ENCODE measurements at places on chromosomes 5 and 9.

DNA sequence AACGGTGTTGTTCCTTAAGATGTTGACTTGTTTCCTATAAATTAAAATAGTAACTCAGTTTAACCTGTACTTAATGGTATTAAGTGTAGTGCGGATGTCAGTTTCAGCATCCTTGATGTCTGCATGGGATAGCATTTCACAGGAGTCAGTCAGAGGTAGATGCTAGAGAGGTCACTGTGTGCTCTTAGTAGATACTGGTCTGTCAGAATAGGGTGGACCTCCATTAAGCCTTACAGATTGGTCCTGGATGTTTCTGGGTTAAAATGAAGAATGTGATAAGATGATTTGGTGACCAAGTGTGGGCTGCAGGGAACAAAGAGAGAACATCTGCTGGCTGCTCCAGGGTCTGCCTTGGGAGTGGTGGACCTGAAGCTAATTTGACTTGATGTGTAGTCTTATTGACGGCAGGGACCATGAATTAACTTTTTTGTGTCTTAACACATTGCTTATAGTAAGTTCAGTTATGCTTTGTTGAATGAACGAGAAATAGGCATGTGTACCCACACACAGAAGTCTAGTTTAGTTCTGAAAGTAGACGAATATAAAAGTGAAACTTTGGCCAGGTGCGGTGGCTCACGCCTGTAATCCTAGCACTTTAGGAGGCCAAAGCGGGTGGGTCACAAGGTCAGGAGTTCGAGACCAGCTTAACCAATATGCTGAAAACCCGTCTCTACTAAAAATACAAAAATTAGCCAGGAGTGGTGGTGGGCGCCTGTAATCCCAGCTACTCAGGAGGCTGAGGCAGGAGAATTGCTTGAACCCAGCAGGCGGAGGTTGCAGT is 12.5 kb downstream of the RAB24 start:
- DNase-seq, result no peak

- no peak for DNase-seq
Observed at GRCh38 chr5:124007675-124008398, 495.9 kb downstream of the CSNK1G3 start.

DNA sequence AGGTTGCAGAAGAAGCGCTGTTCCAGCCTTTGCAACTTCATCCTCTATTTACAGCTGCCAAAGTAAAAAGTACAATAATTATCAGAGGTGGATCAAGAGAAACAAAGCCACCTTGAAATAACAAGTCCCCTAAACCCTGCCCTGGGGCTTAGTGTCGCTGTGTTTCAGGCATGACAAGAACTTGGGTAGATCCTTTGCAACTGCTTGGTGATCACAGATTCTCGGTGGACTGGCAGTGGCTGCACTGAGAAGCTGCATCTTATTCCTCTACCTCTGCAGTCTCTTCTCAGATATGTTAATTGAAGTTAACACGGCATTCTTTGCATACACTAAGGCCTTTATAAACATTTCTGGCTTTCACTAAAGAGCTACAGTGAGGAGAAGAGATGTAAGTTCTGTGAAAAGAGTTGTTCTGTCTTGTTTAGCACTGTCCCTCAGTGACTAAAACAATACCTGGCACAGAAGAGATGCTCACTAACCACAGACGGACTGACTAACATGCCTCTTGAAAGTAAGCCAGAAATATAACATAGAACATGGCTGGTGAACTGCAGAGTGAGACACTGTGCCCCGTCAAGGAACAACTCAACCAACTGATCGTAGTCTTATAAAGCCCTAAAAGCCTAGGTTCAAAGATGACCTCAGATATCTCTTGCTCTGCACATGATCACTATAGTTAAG is 144.2 kb downstream of the MLLT3 start:
- no peak for DNase-seq

GRCh38 chr5:27267209-27267824 is 228.9 kb upstream of the CDH9 start:
- DNase-seq, result no peak

GRCh38 chr9:14344053-14344524 is 30.1 kb upstream of the NFIB start:
- DNase-seq, result no peak

DNA sequence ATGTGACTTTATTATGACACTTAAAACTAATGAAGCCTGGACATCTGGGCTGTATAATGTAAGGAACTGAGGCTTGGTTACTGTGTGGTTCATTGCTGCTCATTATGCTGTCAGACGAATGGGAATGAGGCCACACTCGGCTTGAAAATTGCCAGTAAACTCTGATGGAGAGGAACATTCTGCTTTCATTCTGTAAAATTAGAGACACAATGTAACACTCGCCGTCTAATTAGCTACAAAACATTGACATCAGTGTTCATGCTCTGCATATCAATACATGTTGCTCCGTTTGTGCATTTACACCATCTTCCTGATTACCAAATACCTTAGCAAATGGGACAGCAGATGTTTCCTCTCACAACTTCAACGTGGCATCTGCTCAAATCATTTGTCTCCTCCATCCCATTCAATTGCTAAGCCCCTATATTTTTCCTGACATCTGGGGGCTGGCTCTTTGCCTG is 133.0 kb downstream of the SLC28A3 start:
- DNase-seq, result no peak

DNA sequence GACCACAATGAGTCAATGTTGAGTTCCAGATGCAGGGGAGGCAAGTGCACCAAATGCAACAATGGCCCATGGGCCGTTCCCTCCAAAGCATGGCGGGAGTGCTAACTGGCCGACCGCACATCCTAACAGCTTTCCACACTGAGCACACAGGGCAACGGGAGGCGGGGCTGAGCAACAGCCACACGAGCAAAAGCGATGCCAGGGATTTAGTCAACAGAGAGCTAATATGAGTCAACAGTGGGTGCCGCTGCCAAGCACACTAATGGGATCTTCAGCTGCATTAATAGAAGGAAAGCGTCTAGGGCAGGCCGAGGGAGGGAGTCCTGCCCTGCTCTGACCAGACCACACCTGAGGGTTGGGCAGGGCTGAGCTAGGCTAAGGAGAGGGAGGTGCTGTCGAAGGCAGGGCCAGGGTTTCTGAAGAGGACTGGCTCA is 4.6 kb downstream of the EPB41L4B start:
- no peak for DNase-seq

DNA sequence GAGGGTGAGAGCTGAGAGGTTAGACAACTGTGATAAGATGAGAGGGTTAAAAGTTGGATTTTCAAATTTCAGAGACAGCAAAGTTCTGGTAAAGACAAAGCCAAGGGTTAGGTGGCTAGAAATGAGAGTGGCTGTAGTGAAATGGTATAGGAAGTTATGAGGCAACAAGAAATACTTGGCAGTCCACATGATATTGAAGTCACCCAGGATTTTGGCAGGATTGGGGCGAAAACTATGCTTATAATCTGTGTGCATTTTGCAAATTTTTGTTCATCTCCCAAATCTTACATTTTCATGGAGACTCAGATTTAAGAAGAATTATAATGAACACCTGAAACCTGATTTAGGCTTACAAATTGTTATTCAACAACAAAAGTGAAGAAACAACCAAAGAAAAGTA is 35.6 kb downstream of the C9 start:
- DNase-seq, result no peak

GRCh38 chr9:131800366-131800765 is 60.5 kb upstream of the RAPGEF1 start:
- no peak for DNase-seq

GRCh38 chr5:6583049-6583880 is 49.6 kb downstream of the NSUN2 start:
- no peak for DNase-seq

DNA sequence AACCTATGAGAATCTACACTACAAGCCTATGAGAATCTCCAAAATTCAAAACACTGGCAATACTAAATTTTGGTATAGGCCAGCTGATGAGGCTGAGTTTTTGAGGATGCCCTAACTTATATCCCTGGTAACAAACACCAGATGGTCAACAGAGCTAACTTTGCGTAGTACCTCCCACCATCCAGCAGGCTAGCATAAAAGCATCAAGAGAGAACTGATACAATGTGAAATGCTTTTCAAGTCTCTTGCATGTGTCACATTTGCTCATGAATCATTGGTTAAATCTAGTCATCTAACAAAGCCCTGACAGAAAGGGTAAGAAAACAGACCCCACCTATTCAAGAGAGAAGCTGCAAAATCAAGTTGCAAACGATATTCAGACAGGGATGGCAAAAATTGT is 1609.7 kb upstream of the CDH9 start:
- DNase-seq, result peak; percentile 81

- DNase-seq, result no peak
Observed at GRCh38 chr5:40221255-40221654, 458.5 kb upstream of the PTGER4 start.

GRCh38 chr9:90815944-90816357 is 14.3 kb downstream of the SYK start:
- DNase-seq, result no peak

All from amniotic stem cell (primary cell).